ENCODE measurements at places on chromosomes 12 and 14. TPM values are rescaled to one million over a fixed set of nuclear protein-coding genes. Genes with fewer than 3 reads are reported as not detected.

Gene KRT2
- total RNA-seq, result 0.24 TPM

Gene AQP5
- total RNA-seq, result not detected

Gene CAPZA3
- not detected for total RNA-seq

Gene SMAGP
- 3.1 TPM for total RNA-seq

Gene SUOX
- total RNA-seq, result 3.5 TPM

Gene NPFF
- not detected for total RNA-seq

Gene DDX54
- 71.1 TPM for total RNA-seq

Gene KRT71
- total RNA-seq, result not detected

Gene NEDD8
- total RNA-seq, result 175 TPM

Gene CBLN3
- 4.5 TPM for total RNA-seq

Gene PCED1B
- total RNA-seq, result 117 TPM

Gene OR6C2
- not detected for total RNA-seq

Gene PRICKLE1
- total RNA-seq, result not detected

Gene ANKRD33
- total RNA-seq, result not detected

Gene SLC8A3
- total RNA-seq, result 0.08 TPM

Gene BEGAIN
- total RNA-seq, result 1.2 TPM

All from activated naive CD4-positive, alpha-beta T cell treated with anti-CD3 and anti-CD28 coated beads, Interleukin-2, amount 10 ng/mL, durations not matched to agents 5 hours and 36 hours (primary cell).